ENCODE measurements at places on chromosomes 5 and 9. TPM values are rescaled to one million over a fixed set of nuclear protein-coding genes. Genes with fewer than 3 reads are reported as not detected.

The CDH9 gene
- total RNA-seq = not detected

The HACD4 gene
- total RNA-seq = 0.89 TPM

The FOXD4L3 gene
- total RNA-seq = not detected

DNA sequence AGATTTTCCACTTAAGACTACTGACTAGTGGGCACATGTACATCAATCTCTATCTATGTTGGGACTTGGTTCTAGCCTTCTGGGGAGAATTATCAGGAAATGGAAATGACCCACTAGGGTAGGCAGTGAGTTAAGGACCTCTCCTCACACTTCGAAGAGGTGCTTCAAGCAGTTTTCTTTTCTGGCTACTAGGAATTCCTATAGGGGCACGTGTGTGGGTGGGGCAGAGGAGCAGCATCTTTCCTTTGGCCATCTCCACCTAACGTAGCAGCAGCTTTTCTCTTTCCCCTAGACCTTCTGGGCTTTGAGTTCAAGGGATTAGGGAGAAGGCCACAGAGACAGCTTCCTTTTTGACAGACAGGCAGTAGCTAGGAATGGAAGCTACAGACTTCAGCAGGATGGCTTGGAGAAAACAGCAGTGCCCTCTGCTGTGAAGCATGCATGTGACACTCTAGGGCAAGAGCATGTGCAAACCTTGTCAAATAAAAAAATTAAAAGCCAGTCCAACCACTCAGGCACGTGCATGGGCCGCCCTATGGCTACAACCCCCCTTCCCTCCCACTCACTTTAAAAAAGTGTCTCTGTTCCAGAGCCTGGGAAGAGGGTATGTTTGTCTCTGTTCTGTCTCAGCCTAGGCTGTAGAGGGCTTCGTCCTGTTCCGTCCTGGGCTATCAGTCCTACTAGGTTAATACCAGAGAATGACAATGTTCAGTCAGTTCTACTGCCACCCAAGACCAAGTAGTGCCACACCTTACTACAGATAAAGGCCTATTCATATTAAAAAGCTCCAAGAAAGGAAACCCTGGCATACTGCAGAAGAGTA, 8.7 kb upstream of the GFRA3 start:
- DNase-seq = peak; percentile 38

GRCh38 chr5:126348855-126349635, 74.2 kb upstream of the GRAMD2B start:
- DNase-seq = no peak

DNA sequence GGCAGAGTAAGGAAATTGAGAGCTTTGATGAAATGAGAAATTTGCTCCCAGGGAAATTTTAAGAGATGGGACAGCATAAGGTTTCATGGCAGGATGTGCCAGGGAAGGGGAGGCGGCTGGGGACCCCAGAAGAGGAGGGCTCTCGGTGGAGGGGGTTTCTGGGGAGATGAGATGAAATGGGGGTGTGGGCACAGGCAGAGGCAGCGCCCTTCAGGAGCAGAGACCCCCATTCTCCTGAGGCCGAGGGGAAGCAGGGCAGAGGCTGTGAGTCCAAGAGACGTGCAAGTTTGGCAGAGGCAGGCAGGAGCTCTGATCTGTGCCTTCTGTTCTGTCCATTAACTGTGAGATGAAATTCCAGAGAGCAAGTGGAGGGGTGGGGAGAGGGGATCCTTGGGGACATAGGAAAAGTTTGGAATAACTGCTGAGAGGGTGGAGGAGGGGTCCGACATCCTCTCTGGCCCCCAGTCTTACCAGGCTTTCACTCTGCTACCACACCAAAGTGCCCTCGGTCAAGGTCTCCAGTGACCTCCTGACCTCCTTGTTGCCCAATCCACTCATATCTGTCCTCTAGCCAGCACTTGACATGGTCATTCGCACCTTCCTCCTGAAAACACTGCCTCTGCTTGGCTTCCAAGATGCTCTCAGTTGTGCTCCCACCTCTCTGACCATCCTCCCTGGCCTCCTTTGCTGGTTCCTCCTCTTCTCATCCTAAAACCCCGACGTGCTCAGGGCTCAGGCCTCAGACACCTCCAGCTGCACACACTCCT, 108.1 kb upstream of the MVB12B start:
- no peak for DNase-seq

DNA sequence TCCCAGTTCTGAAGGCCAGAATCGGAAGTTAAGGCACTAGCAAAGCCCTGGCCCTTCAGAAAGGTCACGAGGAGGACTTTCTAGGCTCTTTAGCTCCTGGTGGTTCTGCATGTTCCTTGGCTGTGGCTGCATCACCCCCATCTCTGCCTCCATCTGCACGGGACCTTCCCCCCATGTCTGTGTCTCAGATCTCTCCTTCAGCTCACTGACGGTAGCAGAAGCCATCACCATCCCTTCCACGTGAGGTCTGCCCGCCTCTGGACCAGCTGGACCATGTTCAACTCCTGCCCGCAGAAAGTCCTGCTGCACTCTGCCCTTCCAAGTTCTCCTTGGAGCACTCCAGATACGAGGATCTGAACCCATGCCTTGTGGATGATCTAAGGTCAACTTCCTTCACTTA, 242.9 kb upstream of the IRX1 start:
- DNase-seq = no peak

DNA sequence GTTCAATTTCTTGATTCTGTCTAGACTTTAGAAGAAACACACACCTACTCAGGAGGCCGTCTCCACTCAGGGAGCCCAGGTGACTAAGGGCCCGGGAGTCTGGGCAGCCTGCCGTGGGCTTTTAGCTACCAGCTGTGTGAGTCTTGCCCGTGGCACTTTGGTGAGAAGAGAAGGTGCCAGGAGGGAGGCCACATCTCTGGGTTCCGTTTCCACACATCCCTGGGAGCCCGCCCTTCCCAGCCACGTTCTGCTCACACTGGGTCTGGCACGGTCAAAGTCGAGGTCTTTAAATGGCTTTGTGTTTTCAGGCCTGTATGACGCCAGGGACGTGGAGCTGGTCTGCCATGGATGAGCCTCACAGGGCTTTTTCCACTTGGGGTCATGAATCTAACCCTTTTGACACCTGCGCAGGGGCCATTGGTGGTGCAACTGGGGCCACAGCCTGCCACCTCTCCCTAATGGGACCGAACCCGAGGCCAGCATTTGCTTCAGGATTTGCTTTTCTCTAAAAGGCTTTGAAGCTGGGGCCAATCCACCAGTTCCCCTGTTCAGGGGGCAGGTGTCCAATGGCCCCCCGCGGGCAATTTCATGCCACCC, 17.2 kb upstream of the FCN2 start:
- no peak for DNase-seq

All from left ventricle myocardium superior (tissue), 1 donor.